ENCODE measurements at places on chromosomes 7 and 10.

GRCh38 chr10:131728286-131729228 is 172.3 kb upstream of the PPP2R2D start:
- no peak for DNase-seq

- no peak for DNase-seq
Observed at GRCh38 chr10:6232225-6232807, 29.6 kb downstream of the PFKFB3 start.

- DNase-seq, result no peak
Observed at GRCh38 chr7:16739863-16740622, 13.5 kb upstream of the TSPAN13 start.

- no peak for DNase-seq
Observed at GRCh38 chr7:155450970-155451801, 6.7 kb upstream of the EN2 start.

- no peak for DNase-seq
Observed at GRCh38 chr10:90872648-90873020, 860 bp downstream of the RPP30 start.

Measured in mucosa of descending colon (tissue), 3 donors.